Kidney (tissue), 22 donors: ENCODE measurements at places on chromosomes 7 and 10. TPM values are rescaled to one million over a fixed set of nuclear protein-coding genes. Genes with fewer than 3 reads are reported as not detected.
A peak's percentile ranks its signal among the peaks of the same experiment; 100 is the strongest.

- no peaks in the 10 kb centered on the region for H3K36me3 ChIP-seq
- no peaks in the 10 kb centered on the region for H3K27me3 ChIP-seq
- DNase-seq: no peak
- no peak overlapping the region for H3K27ac ChIP-seq
- no peak overlapping the region for H3K4me3 ChIP-seq
Measured at GRCh38 chr10:88090568-88091214, 227.3 kb downstream of the PTEN start.

GRCh38 chr10:48243487-48243886 lies 31.0 kb downstream of the FRMPD2 start:
- no peaks in the 10 kb centered on the region for H3K4me1 ChIP-seq
- no peak for DNase-seq
- H3K4me3 ChIP-seq: no peak overlapping the region
- no peaks in the 10 kb centered on the region for H3K36me3 ChIP-seq
- no peak overlapping the region for H3K27ac ChIP-seq

GRCh38 chr7:125670926-125671572 lies 741.4 kb upstream of the POT1 start:
- DNase-seq: peak; percentile 58
- no peak overlapping the region for H3K27ac ChIP-seq
- H3K4me1 ChIP-seq: no peaks in the 10 kb centered on the region

- H3K36me3 ChIP-seq: no peaks in the 10 kb centered on the region
- no peaks in the 10 kb centered on the region for H3K4me1 ChIP-seq
- H3K27me3 ChIP-seq: no peaks in the 10 kb centered on the region
- DNase-seq: no peak
- no peak overlapping the region for H3K27ac ChIP-seq
- H3K4me3 ChIP-seq: no peak overlapping the region
Measured at GRCh38 chr7:88268051-88268450, 38.6 kb downstream of the STEAP4 start.

DNA sequence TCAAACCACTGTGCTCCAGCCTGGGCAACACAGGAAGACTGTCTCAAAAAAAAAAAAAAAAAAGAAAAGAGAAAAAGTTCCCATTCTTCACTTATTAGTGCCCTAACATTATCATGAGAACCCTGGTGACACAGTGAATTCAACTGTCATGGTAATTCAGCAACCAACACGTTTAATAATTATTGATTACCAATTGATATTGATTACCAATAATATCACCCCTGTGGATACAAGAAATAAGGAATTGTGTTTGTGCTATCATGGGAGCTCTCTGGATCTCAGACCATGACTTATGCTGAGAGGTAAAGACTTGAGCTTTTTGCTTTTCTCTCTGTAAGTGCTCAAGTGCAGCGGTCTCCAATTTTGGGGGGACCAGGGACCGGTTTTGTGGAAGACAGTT lies 195.3 kb downstream of the TPST1 start:
- H3K36me3 ChIP-seq: no peaks in the 10 kb centered on the region
- no peaks in the 10 kb centered on the region for H3K4me1 ChIP-seq
- no peak overlapping the region for H3K4me3 ChIP-seq
- no peak for DNase-seq

DNA sequence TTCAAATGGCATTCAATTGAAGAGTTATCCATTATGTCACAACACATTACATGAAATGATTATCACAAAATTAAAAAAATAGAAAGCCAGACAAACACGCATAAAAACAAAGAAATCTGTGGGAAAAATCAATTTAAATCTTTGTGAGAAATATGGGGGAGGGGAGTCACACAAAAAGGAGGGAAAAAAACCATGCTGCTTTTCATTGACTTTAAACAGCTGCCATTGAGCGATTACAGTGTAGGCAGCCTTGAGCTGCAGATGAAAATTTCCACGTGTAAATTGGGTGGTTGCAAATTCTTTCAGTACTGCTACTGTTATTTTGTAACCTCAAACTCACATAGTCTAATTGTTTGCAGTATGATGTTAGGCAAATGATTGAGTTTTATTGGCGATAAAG lies 889.9 kb upstream of the PHF14 start:
- H3K27me3 ChIP-seq: no peaks in the 10 kb centered on the region
- H3K36me3 ChIP-seq: no peaks in the 10 kb centered on the region
- H3K4me1 ChIP-seq: no peaks in the 10 kb centered on the region
- H3K4me3 ChIP-seq: no peak overlapping the region
- DNase-seq: no peak
- H3K27ac ChIP-seq: no peak overlapping the region

DNA sequence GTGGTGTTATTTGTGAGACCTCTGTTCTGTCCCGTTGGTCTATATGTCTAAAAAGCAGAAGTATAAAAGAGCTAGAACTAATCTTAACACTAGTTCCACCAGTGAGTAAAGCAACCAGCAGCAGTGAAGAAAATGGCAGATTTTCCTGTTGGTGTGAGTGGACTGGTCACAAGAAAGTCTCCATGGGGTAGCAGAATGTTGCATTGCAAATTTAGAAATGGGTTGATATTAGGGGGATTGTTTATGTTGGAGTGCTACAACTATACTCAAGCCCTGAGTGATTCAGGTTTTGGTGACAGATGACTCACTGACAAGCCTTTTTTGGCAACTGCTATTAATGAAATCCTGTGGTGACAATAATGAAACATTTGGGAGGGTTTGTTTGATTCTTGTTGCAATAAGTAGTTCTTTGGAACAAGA lies 5.6 kb downstream of the AVL9 start:
- H3K4me3 ChIP-seq: no peak overlapping the region
- H3K27me3 ChIP-seq: no peaks in the 10 kb centered on the region
- no peak for DNase-seq
- no peak overlapping the region for H3K27ac ChIP-seq
- no peaks in the 10 kb centered on the region for H3K4me1 ChIP-seq

DNA sequence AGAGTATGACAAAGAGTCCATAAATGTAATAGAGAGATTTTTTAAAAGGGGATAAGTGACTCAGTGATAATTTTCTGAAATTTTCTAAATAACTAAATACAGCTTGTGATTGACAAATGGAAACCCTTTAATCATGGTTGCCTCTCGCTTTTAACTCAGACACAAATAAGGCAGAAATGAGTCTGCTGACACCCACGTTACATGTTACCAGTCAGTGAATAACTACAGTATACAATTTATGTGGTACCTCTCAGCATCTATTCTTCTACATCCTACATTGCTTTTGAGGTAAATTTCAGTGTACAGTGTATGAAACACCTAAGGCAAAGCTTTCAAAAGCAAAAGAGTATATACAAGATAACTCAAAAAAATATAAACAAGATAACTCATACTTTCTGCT lies 4.2 kb downstream of the NSUN6 start:
- no peaks in the 10 kb centered on the region for H3K27me3 ChIP-seq
- H3K4me1 ChIP-seq: no peaks in the 10 kb centered on the region
- H3K36me3 ChIP-seq: no peaks in the 10 kb centered on the region
- no peak overlapping the region for H3K27ac ChIP-seq

- H3K4me1 ChIP-seq: no peaks in the 10 kb centered on the region
- no peaks in the 10 kb centered on the region for H3K27me3 ChIP-seq
- H3K4me3 ChIP-seq: no peak overlapping the region
Measured at GRCh38 chr7:133470-133869, 58.9 kb upstream of the FAM20C start.

- H3K27me3 ChIP-seq: no peaks in the 10 kb centered on the region
- no peak overlapping the region for H3K27ac ChIP-seq
- DNase-seq: no peak
Measured at GRCh38 chr7:129947049-129947448, 5.7 kb downstream of the UBE2H start.

DNA sequence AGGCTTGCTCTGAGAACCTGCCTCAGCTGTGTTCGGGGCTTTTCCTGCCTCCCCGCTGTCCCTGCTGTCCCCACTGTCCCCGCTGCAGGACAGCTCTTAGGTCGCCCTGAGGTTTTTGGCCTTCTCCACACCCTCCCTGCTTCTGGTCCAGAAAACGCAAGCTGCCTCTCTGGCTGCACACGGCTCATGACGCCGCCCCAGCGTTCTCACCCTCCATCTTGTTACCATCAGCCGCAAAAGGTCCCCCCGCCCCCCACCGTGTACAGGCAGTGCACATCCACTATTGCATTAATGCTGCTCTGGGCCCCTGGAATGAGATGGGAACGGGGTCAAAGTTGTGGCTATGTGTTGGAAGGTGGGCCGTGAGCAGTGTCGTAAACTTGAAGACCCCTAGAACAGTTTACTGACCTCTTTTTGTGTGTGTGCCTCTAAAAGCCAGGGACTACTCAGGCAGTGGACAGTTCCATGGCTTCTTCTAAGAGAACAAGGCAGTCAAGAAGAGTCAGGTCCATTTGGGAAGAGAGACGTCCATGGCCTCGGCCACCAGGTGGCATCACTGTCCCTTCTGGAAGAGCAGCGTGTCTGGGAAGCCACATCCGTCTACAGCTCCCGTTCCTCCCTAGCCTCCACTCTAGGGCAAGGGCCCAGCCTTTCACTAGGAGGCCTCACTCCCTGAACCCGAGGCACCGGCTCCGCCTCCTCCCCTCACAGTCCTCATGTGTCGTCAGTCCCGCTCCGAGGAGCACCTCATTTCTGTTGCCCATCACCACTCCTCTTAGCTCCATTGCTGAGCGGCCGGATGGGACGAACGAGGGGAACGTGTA lies 38.5 kb upstream of the MKRN1 start:
- H3K4me3 ChIP-seq: no peak overlapping the region
- H3K4me1 ChIP-seq: no peaks in the 10 kb centered on the region
- no peaks in the 10 kb centered on the region for H3K27me3 ChIP-seq
- no peak overlapping the region for H3K27ac ChIP-seq
- H3K36me3 ChIP-seq: no peaks in the 10 kb centered on the region
- DNase-seq: peak; percentile 93

GRCh38 chr10:98664329-98665042 lies 217.8 kb upstream of the HPS1 start:
- H3K36me3 ChIP-seq: no peaks in the 10 kb centered on the region
- H3K27ac ChIP-seq: no peak overlapping the region
- no peaks in the 10 kb centered on the region for H3K4me1 ChIP-seq
- H3K27me3 ChIP-seq: no peaks in the 10 kb centered on the region
- no peak for DNase-seq
- H3K4me3 ChIP-seq: no peak overlapping the region

DNA sequence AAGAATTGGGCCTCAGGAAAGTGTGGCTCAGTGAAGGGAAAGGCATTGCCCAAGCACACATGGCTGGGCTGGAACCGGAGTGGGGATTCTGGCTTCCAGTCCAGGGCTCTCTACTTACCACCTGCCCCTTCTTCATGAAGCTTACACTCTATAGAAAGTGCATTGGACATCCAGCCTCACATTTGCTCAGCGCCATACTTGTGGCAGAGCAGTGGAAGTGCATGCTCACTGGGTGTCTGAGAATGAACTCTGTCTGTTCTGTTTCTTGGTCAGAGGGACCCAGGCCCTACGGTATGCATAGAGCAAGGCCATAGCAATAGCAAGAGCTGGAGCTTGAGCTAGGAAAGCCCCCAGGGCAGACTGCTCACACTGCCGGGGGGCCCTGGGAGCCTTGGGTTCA lies 1253.5 kb downstream of the TYW1 start:
- H3K4me1 ChIP-seq: no peaks in the 10 kb centered on the region
- no peak for DNase-seq
- no peak overlapping the region for H3K27ac ChIP-seq
- no peak overlapping the region for H3K4me3 ChIP-seq

DNA sequence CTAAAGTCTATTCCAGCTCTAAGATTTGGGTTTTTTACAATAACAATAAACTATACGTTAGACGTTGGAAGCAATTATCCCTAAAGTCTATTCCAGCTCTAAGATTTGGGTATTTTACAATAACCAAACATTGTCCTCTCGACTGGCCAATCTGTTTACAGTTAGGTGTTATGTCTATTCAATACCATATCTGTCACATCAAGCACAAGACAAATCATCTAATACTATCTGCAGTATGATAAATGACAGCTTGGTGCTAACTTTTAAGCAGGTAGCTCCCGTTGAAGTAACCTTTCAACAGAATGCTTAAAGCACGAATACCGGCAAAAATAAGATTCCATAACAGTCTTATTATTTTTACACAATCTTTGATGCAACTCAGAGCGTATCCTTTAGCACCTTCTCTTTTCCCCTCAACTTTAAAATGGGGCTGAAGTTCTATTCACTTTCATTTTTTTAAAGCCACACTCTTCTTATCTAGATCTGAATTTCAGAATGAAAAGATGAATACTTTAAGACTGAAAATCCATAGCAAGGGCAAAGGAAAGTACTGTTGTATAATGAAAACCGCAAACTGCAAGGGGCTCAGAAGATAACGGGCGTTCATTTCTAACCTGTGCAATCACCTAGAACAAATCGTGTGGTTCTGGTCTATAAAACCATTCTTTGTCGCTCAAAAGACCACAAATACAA lies 925 bp downstream of the H2AZ2 start:
- peak overlapping the region; percentile 98 for H3K27ac ChIP-seq
- no peak for DNase-seq
- no peaks in the 10 kb centered on the region for H3K27me3 ChIP-seq
- peak overlapping the region; percentile 100 for H3K4me3 ChIP-seq
- H3K4me1 ChIP-seq: no peaks in the 10 kb centered on the region
- no peaks in the 10 kb centered on the region for H3K36me3 ChIP-seq

GRCh38 chr7:20302891-20303290 lies 27.8 kb upstream of the ITGB8 start:
- H3K4me1 ChIP-seq: no peaks in the 10 kb centered on the region
- no peak overlapping the region for H3K4me3 ChIP-seq
- no peaks in the 10 kb centered on the region for H3K27me3 ChIP-seq
- no peaks in the 10 kb centered on the region for H3K36me3 ChIP-seq

GRCh38 chr7:31529103-31529502 lies 15.2 kb downstream of the ITPRID1 start:
- H3K27ac ChIP-seq: no peak overlapping the region
- no peaks in the 10 kb centered on the region for H3K27me3 ChIP-seq
- H3K4me1 ChIP-seq: no peaks in the 10 kb centered on the region
- no peak overlapping the region for H3K4me3 ChIP-seq

- peak; percentile 48 for DNase-seq
- peak overlapping the region; percentile 23 for H3K27ac ChIP-seq
- H3K4me3 ChIP-seq: no peak overlapping the region
- H3K36me3 ChIP-seq: no peaks in the 10 kb centered on the region
Measured at GRCh38 chr7:29265208-29265923, 70.8 kb downstream of the CHN2 start.

DNA sequence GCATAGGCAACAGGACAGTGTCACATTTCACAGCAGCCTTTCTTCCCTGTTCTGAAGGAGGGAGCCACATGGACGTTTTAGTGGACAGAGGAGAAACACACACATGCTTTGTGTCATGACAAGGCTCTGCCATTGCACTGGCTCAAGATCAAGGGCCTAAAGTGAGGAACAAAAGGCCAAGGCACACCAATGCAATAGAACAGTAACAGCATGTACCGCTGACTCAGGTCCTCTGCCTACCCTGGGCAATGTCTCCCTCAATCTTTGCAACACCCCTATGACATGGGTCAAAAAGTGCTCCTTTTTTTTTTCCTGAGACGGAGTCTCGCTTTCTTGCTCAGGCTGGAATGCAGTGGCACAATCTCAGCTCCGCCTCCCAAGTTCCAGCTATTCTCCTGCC lies 57.8 kb upstream of the SDK1 start:
- no peak for DNase-seq
- H3K4me3 ChIP-seq: no peak overlapping the region
- no peaks in the 10 kb centered on the region for H3K27me3 ChIP-seq
- no peak overlapping the region for H3K27ac ChIP-seq
- H3K36me3 ChIP-seq: no peaks in the 10 kb centered on the region

NPFFR1 gene
- 0.09 TPM for total RNA-seq

CHCHD2 gene
- 261 TPM for total RNA-seq

SPRN gene
- total RNA-seq: not detected

PNLIPRP1 gene
- not detected for total RNA-seq

OPN1SW gene
- total RNA-seq: not detected

ICA1 gene
- total RNA-seq: 41.8 TPM

TMEM178B gene
- total RNA-seq: 20.0 TPM

DKK1 gene
- total RNA-seq: 1.5 TPM

MMD2 gene
- not detected for total RNA-seq

FAM25A gene
- not detected for total RNA-seq

CLEC2L gene
- not detected for total RNA-seq

TBX20 gene
- not detected for total RNA-seq
